ENCODE measurements at places on chromosomes 7 and 10.

GRCh38 chr10:9636216-9636615 lies 1381.5 kb upstream of the CELF2 start:
- no peak for DNase-seq

DNA sequence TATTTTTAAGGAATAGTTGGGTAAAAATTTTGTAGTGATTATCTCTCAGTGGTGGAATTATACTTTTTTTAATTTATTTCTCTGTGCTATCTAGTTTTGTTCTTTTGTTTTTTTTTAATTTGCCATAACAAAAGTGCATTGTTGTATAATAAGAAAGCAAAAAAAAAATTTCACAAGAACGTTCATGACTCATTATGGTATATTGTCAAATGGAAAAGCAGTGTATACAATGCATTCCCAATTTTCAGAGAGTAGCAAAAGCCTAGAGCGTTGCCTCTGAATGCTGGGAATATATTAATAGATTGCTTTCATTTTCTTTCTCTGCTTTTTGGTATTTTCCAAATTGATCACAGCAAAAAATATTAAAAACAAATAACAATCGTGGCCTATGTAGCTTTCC lies 46.3 kb upstream of the GPAM start:
- no peak for DNase-seq

- DNase-seq = no peak
Observed at GRCh38 chr7:88156356-88156755, 63.5 kb downstream of the SRI start.

- DNase-seq = no peak
Observed at GRCh38 chr10:110857265-110858171, 14.2 kb upstream of the PDCD4 start.

DNA sequence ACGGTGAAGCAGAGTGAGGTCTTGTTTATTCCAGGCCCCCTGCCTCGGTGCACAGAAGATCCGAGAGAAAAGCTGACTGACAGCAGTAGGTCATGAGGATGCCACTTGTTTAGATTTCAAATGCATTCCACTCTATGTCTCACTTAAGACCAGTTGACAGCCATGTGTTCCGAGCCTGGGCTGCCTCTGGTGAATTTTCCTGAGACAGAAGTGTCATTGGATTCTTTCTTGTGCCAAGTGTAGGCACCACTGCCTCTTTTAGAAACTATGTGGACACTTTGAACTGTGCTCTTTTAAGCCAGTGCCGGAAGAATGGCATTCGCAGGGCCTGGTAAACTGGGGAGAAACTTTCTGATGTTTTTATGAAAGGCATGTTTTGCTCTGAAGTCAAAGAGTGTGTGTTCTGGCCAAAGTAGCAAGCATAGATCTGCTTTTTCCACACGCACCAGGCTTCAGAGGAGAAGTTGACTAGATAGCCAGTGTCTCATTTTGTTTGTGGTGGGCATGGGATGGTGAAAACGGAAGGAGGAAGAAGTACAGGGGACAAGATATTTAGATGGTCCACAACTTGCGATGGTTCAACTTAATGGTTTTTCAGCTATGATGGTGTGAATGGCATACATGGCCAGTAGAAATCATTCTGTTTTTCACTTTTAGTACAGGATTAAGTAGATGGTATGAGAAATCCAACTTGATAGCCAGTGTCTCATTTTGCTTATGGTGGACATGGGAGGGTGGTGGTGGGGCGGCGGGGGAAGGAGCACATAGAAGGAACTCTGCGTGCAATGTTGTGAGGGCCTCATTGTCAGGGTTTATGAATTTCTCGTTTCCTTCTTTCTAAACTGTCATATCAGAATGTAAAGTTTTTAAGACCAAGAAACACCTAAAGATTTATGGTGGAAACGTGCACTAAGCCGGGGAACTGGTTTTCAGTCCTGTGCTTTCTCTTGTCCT lies 41.5 kb downstream of the CYP17A1 start:
- DNase-seq = no peak

GRCh38 chr10:70188768-70189167 lies 18.5 kb upstream of the SAR1A start:
- DNase-seq = no peak

DNA sequence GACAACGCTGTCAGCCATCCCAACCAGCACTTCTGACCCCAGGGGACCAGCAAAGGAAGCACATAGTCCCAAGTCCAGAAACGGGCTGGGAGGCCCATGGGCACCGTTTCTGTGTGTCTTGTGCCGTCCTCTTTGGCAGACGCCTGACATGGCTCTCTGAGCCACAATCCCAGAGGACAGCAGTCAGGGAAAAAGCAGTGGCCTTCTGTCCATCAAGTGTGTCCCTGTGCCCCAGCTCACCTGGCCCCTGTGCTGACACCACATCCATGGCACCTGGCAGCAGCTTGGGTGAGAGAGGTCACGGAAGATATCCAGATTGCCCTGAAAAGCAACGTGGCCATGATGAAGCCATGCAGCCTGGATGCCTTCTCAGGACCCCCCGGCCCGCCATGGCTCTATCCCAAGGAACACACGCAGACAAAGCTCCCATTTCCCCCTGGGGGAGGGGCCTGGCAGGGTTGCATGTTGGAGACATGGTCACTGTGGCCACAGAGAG lies 38.1 kb upstream of the ANTXRL start:
- DNase-seq = no peak

GRCh38 chr7:24384362-24385030 lies 100.5 kb downstream of the NPY start:
- no peak for DNase-seq

GRCh38 chr10:35854661-35855060 lies 212.6 kb upstream of the FZD8 start:
- DNase-seq = no peak

GRCh38 chr10:124669824-124670654 lies 74.1 kb downstream of the FAM53B start:
- DNase-seq = no peak

DNA sequence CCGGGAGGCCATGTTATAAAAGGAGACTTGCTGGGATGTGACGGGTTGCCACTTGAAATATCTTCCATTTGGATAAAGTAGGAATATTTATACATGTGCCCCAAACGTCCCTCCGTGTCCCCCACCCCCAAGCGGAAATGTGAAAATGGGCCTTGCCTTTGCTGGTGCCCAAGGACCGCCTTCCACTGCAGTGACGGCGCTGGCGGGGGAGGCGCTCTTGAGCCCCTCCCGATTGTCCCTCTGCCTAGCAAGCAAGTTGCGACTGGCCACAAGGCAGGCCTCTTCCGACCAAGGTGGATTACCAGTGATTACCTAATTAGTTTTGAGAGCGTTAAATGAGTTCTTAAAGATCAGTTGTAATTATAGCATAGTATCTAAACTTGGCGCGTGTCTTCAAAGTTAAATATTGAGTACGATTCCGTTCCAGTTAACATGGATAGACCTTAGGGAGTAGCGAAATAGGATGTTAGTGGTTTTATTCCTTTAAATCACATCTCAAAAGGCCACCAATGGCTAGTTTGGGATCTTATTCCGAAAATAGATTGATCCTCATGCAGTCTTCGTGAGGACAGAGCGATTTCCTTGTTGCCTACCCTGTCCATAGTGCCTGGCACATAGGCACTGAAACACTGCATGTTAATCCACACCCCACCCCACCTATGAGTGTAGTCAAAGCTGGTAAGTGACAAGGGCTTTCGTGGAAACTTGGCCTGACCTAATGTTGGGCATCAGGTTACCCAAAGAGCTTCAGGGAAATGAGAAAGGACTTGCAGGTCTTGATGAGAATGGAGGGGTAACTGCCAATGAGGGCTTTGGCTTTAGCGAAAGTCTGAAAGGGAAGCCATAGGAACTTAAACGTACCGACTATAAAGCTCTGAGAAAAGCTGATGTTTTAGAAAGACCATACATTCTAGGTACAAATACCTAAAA lies 1.1 kb downstream of the PPIA start:
- peak; percentile 71 for DNase-seq

DNA sequence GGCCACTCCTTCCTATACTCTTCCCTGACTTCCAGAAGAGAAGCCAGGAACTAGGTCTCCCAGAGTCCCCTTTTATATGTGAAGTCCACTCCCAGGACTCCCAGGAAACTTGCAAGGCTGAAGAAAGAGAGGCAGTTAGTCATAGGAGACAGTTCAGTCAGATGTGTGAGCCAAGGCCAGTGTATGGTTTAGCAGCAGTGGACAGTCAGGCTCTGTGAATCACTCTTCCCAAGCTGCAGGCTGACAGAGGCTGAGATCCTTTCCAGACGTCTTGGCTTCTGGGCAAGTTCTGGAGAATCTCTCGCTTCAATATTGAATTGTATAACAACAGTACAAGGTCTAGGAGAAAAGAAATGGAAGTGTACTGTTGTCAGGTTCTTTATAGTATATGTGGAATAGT lies 26.9 kb downstream of the BLVRA start:
- no peak for DNase-seq

DNA sequence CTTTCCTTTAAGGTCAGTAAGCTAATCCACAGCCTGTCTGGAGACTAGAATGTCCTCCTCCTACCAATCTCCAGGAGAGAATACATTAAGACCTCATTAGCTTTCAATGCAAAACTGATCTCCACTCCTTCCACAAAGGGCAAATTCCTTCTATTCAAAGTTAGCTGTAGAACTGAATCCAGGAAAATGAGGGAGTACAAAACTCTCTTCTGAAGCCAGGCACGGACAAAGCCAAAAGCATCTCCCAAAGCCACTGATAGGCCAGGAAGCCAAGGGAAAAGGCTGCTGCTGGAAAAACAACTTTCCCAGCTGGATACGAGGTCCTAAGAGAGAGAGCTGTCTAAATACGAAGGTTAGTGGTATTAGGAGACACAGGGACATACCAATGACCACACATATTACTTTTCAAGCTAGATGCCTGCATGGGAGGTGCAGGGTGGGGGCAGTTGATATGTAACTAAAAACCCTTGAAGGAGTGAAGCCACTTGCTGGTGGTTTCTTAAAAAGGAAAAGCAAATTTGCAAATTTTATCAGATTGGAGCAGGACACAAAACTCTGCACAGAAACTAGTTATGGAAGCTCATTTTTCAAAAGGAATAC lies 43.6 kb downstream of the MKX start:
- DNase-seq = no peak

DNA sequence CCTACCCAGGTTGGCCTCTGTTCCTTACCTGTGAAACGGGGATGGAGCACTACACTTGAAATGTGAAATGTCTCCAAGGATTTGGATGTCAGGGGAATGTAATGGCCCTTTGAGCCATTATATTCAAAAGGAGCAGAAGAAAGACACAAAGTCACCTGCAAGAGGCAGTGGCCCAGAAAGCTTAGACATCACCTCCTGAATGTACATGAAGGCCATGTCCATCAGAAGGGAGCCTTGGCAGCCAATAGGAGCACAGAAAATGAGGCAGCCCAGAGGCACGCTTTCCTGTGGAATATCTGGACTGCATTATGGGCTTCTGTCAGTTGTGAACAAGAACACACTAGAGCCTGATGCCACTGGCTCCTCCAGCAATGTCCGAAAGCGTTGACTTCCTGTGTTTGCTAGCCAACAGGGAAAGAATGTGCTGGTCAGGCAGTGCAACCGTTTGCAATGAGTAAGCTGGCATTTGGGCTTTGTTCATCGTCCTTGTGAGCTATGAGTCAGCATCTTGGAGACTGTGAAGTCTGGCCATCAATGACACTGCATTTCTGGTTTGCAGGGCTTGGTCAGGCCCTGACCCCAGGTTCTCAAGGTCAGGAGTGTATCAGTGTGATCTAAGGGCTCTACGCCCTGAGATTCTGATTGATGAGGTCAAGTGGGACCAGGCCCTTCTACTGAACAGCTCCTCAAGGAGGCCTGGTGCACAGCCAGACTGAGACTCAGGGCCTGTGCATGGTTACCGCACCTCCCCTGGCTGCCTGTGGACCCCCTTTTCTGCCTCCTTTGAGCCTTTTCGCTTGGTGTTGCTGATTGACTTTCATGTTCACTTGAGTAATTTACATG lies 222.4 kb downstream of the RPS24 start:
- DNase-seq = no peak

GRCh38 chr7:5200561-5201235 lies 10.7 kb downstream of the WIPI2 start:
- no peak for DNase-seq

DNA sequence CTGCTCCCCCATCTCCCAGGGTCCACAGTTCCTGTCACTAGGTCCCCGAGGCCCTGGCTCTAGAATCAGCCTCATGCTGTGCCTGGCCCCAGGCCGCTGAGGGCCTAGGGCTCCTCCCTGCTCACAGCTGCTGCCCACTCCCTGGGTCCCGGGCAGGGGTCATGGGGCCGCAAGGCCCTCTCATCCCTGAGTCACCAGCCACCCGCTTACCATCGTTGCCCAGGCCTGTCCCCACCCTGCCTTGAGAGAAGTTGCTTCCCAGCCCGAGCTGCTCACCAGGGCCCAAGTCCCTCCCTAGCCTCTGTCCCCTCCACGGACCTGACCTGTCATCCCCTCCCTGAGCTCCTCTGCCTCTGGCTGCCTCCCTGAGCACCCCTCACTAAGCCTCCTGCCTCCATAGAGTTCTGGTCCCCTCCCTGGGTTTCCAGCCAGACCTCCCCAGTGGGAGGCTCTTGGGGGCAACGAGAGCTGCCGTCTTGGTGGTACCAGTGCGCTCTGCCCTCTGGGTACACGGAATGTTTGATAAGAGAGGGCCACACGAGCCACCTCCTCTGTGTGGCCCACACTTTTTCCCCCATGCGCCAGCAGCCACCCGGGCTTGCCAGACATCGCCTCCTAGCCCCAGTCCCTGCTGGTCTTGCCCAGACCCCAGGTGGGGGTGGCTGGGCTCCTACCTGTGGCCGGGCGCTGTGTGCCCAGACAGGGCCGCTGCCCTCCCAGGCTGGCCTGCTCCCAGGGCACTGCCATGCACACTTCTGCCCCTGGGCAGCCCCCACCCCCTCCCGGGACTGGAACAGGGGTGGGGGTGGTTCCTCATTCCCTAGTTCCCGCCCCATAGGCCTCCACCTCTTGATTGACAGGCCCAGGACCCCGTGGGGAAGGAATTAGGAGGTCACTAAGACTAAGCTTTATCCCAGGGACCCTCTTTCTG lies 21.3 kb downstream of the MLXIPL start:
- no peak for DNase-seq

DNA sequence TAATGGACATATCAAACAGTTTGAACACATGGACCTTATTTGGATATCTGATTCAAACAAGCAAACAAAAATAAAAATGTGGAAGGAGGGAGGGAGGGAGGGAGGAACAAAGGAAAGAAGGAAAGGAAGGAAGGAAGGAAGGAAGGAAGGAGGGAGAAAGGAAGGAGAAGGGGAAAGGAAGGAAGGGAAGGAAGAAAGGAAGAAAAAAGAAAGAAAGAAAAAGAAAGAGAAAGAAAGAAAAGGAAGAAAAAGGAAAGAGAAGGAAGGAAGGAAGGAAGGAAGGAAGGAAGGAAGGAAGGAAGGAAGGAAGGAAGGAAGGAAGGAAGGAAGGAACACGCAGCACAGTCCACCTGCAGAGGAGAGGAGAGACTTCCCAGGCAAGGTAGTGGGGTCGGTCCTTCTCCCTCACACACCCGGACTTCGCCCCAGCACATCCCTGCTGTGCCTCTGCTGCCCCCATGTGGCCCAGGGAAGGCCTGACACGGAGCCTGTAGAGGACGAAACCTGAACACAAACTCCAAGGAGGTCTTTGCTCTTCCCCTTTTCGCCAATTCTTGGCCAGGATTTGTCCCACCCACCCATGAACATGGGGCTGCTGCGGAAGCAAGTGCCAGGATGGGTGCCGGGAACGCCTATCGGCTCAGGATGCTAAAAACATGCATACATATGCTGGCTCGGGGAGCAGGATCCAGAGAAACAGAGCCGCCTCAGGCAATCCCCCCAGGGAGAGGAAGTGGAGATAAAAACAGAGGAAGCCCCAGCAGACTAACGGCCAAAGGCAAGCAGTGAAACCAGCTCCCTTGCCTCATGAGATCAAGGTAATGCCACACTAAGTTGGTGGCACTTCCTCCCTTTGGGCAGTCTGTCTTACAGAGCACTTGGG lies 52.3 kb upstream of the DGKI start:
- DNase-seq = peak; percentile 72

- no peak for DNase-seq
Observed at GRCh38 chr10:26931223-26931622, 70.5 kb upstream of the ABI1 start.
